ENCODE measurements at places on chromosomes 5 and 9.

- DNase-seq, result no peak
These were observed 199.7 kb downstream of the ARHGEF28 start for GRCh38 chr5:73825736-73826135.

GRCh38 chr9:129187042-129187441 is 9.0 kb upstream of the IER5L start:
- DNase-seq, result no peak

- DNase-seq, result no peak
These were observed 101.9 kb downstream of the NFIB start for GRCh38 chr9:14212077-14212476.

- DNase-seq, result no peak
These were observed 12.7 kb downstream of the GMCL2 start for GRCh38 chr5:178174456-178174855.

DNA sequence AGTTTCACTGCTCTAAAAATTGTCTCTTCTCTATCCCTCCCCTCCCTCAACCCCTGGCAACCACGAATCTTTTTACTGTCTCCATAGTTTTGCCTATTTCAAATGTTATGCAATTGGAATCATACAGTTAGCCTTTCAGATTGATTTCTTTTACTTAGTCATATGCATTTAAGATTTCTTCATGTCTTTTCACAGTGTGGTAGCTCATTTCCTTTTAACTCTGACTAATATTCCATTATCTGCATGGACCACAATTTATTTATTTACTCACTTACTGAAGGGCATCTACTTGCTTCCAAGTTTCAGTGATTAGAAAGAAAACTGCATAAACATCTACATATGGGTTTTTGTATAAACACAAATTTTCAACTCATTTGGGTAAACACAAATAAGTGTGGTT is 372.3 kb downstream of the CDH18 start:
- no peak for DNase-seq

GRCh38 chr9:90020276-90020871 is 415.6 kb downstream of the GADD45G start:
- no peak for DNase-seq

DNA sequence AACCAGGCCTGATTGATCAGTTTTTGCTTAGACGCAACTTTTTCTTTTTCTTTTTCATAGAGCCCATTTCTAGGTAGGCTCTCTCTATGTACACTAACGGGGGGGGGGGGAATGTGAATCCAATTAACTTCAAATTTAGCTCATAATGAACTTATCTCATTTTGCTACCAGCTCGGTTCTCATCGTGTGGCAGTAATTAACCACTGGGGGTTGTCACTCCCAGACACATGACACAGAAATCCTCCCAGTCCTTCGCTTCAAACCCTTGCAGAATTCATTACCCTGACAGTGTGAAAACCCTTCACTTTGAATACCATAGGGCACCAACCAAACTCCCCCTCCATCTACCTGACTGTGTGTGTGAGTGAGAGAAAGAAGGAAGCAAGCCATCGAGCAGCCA is 144.2 kb downstream of the PAX5 start:
- no peak for DNase-seq

GRCh38 chr9:114226246-114227055 is 71.1 kb downstream of the COL27A1 start:
- DNase-seq, result no peak

- DNase-seq, result no peak
These were observed 12.3 kb downstream of the P4HA2 start for GRCh38 chr5:132215329-132215728.

- DNase-seq, result no peak
These were observed 198.8 kb downstream of the NR3C1 start for GRCh38 chr5:143204474-143205246.

- no peak for DNase-seq
These were observed 123.9 kb upstream of the FER start for GRCh38 chr5:108623826-108624225.

DNA sequence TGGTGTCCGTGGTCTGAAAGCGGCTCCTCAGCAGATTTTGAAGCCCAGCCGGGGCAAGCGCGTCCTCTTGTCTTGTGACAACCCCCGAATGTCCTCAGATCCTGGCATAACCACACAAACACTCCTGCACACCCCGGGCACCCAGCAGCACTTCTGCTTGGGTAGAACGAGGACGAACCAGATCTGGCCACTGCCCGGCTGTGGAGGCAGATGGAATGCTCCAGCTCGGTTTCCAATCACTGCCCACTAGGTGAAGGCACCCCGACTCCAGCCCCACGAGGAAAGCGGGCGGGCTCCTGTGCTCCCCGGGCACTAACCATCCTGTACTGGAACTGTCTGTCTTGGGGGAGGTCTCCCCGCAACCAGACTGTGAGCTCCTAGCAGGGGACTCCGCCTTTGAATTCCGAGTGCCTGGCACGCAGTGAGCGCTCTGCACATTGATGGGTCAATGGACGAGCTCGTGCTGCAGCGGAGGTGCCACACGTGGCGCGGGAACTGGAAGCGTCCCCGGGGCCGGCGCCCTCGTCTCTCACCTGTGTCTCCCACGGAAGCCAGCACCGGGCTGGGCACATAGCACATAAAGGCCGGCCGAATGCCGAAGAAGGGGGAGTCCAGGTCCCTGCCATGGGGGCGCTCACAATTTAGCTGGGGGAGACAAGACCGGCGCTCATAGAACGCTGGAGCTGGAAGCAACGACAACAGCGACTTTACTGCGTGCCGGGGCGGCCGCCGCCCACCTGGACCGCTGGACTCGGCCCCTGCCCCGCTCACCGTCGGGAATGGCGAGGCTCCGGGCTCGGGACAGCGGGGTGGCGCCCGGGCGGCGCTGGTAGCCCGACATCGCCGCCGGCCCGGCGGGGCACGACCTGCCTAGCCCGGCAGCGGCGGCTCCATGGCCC is 608 bp downstream of the ENTR1 start:
- DNase-seq, result no peak

GRCh38 chr9:123948286-123948685 is 18.4 kb upstream of the DENND1A start:
- no peak for DNase-seq

DNA sequence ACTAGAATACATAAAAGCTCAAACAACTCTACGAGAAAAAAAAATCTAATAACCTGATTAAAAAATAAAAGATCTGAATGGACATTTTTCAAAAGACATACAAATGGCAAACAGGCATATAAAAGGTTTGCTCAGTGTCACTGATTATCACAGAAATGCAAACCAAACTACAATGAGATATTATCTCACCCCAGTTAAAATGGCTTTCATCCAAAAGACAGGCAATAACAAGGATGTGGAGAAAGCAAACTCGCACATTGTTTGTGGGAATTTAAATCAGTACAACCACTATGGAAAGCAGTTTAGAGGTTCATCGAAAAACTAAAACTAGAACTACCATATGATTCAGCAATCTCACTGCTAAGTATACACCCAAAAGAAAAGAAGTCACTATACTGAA is 20.8 kb downstream of the UGT3A2 start:
- no peak for DNase-seq

DNA sequence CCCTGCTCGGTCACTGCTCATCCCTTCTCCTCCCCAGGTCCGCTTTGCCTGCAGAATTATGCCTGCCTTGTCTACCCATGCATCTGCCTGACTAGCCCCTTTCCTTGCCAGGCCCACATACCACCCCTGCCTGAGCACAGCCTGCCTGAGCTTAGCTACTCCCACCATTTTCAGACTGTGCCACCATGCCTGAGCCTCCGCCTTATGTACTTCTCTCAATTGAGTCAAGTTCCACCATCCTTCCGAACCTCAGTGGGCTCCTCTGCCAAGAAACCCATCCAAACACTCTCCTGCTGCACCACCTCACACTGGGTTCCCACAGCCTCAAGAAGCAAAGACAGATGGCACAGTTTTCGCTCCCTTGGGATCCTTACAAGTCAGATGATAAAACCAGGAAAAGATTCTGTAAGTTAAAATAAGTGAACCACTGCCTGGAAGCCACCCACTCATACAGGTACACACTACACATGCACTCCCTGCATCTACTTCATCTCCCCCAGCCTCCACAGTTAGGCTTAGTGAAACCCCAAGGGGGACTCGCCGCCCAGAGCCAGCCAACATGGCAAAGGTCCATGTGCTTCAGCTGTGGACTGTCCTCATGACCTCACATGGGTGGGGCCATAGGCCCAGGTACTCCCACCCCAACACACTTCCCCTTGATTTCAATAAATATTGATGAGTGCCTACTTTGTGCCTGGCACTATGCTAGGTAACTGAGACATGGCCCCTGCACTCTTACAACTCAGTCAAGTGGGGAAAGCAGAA is 23.1 kb downstream of the P4HA2 start:
- no peak for DNase-seq

- no peak for DNase-seq
These were observed 9.3 kb downstream of the NINJ1 start for GRCh38 chr9:93124793-93125192.

GRCh38 chr5:1923766-1924165 is 41.0 kb upstream of the IRX4 start:
- DNase-seq, result no peak

DNA sequence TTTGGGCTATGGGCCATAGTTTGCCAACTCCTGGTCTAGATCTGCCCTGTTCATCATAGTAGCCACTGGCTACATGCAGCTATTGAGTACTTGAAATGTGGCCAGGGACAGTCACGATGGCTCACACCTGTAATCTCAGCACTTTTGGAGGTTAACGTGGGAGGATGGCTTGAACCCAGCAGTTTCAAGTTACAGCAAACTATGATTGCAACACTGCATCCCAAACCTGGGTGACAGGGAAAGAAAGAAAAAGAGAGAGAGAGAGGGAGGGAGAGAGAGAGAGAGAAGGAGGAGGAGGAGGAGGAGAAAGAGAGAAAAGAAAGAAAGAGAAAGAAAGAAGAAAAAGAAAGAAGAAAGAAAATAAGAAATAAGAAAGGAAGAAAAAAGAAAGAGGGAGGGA is 5.1 kb upstream of the GMCL2 start:
- no peak for DNase-seq

GRCh38 chr5:30505014-30505886 is 688.2 kb upstream of the CDH6 start:
- DNase-seq, result no peak

- no peak for DNase-seq
These were observed 7.9 kb downstream of the GDNF start for GRCh38 chr5:37831821-37832534.

GRCh38 chr5:39282561-39282960 is 63.2 kb upstream of the FYB1 start:
- DNase-seq, result no peak

DNA sequence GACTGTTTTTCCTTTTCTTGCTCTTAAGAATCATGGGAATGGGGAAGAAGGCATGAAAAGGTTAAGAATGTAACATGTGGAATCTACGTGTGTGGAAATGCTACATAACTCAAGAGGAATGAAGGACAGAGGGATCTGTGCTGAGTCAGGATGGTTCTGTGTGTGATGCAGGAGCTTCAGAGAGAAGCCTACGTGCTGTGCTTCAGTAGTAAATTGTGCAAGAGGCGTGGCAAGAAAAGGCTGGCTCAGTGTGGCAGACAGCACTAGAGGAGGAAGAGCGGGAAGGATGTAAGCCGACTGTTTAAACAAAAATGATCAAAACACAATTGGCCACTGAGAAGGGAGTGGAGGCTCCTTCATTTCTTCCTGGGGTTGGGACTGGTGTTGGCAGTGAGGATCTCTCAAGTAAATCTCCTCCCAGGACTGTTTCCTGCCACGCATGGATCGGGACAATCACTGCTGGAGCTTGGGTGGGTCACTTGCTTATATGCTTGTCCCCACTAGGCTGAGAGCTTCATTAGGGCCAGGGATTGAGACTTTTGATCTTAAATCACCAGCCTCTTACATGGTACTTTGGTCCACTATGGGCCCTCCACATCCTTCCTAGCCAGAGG is 59.4 kb upstream of the BASP1 start:
- DNase-seq, result no peak

DNA sequence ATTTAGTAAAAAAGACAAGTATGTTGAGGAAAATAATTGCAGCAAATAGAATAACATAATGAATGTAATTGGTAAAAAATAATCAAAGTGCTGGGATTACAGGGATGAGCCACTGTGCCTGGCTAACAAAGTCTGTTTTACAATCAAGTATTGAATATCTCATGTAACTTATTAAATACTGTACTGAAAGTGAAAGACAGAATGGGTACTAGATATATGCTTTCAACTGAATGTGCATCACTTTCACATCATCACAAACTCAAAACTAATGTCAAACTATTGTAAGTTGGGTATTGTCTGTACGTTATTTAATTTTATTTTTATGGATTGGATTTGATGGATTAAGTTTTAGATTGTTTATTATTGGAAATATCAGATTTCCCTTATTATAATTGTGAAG is 58.9 kb downstream of the LURAP1L start:
- no peak for DNase-seq

DNA sequence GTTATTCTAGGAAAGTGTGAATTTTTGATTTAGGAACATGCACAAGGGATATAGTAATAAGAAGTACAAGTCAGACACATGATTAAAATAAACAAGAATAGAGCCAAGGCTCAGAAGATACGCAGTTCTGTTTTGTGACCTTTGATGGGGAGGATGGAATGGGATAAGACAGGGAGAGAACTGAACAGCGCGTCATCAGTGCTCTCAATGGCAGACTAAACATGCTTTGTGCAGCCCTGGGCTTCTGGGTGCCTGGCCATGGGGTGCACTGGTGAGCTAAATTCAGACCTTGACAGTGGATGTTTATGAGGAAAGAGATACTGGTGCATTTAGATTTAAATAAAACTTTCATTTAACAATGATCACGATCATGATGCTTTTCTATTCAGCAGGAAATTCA is 309.7 kb downstream of the ARHGEF28 start:
- DNase-seq, result no peak

DNA sequence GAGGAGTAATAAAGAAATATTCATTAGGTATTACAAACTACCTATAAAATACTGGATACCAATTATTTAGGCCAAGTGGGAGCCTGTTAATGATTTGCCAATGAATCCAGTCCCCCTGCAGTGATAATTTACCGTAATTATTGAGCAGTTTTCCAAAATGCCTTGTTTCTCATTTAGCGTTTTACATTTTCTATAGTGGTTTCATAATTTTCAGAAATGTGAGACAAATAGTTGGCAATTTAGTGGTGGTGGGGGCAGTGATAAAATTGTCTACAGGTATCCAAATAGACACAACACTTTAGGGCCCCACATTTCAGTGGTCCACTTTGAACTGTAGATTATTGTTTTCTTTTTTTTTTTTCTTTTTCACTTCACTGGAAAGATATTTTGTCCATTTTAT is 27.3 kb upstream of the ALDH1A1 start:
- DNase-seq, result no peak

DNA sequence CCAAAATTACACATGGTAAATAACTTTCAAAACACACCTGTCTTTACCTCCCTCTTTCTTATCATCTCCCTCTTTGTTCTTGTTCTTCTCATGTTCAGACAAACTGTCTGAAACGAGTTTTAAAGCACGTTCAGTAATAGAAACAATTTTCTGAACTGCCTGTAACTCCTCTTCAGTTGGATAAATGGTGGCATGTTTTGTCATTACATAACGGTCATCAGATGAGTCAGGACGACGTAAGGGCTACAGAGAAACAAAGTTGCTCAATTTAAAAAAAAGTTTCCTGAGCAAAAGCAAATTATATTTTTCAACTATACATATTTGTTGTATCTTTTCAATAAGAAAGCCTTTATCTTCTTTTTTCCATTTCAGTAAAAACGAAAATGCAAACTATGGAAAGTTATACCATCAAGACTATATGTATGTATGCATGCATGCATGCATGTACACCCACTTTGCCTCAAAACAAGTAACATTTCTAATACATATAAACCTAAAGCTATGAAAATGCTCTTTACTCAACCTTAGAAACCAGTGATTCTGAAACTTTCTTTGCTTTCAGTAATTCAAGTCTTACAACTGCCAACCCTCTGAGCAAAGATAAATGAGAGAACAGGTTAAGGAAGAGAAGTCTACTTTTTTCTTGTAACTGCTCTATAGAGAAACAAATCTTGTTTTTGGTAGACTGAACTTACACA is 56.0 kb downstream of the ZFR start:
- no peak for DNase-seq
